Activated T-helper 1 cell treated with anti-CD3 and anti-CD28 coated beads, Interleukin-2, amount 50 U/mL, for 16 hours (primary cell): ENCODE measurements at places on chromosomes 7 and 10.

DNA sequence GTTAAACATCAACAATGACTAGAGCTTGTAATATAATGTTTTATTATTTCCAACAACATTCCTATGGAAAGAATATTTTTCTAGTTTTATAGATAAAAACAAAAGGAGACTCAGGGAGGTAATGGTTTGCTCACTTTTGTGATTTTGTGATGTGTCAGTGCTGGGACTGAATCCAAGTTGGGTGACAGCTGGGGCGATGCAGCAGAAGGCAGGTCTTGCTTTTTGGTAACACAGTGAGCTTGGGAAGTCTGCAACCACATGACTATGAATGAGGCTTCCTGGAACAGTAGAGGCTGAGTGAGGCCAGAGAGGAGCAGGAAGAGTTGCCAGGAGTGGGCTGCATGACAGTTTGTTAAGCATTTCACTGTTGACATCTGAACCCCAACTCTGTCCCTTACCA lies 4.9 kb upstream of the YKT6 start:
- DNase-seq, result no peak

DNA sequence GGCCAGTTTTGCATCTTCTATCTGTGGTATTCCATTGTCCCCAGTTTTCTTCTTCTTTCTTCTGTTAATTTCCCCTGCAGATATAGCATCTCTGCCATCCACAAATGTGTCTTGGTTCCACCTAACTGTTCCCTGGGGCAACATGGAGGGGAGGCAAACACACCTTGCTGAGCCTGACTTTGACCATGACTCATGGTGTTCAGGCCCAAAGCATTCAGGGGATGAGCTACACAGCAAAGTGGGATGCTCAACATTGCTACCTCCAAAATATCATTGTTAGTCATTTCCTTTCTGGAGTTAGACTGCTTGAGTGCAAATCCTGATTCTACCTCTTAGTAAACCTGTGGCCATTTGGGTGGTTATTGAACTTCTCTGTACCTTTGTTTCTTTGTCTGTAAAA lies 542.7 kb downstream of the LRMDA start:
- DNase-seq, result no peak

GRCh38 chr7:53811555-53812079 lies 730.6 kb upstream of the VSTM2A start:
- no peak for DNase-seq

DNA sequence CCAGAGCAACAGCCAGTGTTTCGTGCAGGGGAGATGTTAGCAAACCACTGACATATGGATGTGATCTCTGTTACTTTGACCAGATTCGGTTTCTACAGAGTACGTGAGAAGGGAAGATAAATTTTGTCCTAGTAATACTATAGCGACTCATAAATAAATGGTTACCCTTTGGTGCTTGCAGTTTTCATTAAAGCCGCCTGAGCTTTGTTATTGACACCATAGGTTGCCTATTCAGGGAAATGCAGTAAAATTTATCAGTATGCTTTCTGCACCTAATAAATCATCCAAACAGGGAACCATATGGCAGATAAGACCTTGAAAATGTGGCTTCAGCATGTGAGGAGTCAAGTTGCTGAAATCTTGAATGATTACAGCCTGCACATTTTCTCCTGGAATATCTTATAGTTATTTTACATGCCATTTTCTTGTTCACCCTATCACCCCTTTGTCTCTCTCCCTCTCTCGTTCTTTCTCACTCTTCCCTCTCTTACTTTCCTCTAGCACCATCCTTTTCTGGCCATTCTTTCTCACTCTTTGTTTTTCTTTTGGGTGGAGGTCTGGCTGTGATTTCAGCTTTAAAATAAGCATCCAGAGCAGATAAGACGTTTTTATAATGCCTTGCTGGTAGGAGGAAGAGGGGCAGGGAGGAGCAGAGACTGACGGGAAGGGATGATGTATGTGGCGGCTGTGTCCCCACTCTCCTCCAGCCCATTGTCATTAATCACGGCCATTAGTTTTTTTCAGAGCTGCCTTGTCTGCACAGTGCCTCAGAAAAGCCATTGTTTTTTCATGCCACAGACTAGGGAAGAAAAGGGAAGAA lies 182.5 kb downstream of the LRMDA start:
- DNase-seq, result no peak

- no peak for DNase-seq
These were observed 255.3 kb downstream of the ZMYND11 start for GRCh38 chr10:390449-391100.

DNA sequence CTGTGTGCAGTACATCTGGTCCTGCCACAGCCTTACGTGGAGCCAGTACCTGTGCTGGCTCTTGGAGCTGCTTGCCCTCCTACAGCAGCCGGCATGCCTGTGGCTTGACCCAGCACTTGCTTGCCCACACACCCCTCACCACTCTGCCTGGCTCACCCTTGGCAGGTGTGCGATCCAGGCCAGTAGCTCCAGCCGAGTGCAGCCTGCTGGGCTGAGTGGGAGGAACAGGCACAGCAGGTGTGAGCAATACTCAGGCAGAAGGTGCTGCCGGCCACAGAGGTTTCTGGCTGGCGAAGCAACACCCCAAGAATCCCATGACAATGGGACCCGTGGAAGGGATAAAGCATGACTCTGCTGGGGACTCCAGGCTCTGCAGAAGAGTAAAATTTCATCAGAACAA lies 173.5 kb upstream of the ADCY1 start:
- no peak for DNase-seq

GRCh38 chr10:847868-848267 lies 83.6 kb downstream of the LARP4B start:
- DNase-seq, result no peak

- DNase-seq, result no peak
These were observed 1.5 kb downstream of the IPMK start for GRCh38 chr10:58266003-58266825.

- no peak for DNase-seq
These were observed 110.0 kb downstream of the LRMDA start for GRCh38 chr10:75541411-75541810.

GRCh38 chr7:1999278-1999984 lies 233.3 kb downstream of the MAD1L1 start:
- no peak for DNase-seq
